ENCODE measurements at places on chromosomes 4 and X.

- ATAC-seq = no peak
These were observed 202.1 kb downstream of the GPC3 start for GRCh38 chrX:133783274-133783673.

GRCh38 chr4:62087706-62088105, 887.6 kb downstream of the ADGRL3 start:
- ATAC-seq = no peak

DNA sequence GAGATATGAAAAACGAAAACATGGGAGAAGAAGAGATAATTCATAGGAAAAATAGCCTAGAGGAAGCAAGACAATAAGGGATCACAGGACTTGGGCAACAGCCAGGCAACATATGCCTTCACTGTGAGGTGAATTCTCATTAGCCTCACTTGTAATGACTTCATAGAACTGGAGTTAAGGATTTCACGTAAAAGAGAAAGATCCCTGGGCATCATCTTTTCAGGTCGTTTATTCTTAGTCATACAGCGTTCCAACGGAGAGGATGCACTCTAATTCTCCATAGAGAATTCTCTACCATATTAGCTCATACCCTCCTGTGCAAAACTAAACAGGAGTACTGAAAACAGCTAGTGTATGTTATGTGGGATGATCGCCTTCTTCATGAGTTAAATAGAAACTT, 1.4 kb downstream of the PRKG2 start:
- no peak for ATAC-seq

GRCh38 chrX:72132456-72132855, 741 bp upstream of the RTL5 start:
- no peak for ATAC-seq

DNA sequence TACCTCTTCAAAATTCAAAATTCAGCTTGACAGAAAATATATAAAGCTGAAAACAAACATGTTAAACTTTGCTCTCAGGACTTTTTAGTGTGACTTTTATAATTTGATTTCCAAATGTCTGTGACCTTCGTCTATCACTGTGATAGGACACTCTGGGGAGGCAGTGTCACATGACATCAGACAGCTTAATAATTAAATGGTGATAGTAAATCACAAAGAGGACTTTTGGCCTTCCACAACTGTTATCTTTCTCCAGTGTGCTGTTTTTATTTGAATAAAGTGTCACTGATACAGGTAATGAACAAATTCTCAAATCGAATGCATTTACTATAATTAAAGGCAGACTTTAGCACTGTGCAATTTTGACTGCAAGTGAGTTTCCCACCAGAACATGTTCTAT, 83.1 kb downstream of the MID1 start:
- no peak for ATAC-seq

DNA sequence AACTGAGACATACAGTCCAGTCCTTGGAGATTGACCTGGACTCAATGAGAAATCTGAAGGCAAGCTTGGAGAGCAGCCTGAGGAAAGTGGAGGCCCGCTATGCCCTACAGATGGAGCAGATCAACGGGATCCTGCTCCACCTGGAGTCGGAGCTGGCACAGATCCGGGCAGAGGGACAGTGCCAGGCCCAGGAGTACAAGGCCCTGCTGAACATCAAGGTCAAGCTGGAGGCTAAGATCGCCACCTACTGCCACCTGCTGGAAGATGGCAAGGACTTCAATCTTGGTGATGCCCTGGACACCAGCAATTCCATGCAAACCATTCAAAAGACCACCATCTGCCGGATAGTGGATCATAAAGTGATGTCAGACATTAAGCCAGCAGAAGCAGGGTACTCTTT, 20.4 kb upstream of the FRMPD3 start:
- no peak for ATAC-seq

DNA sequence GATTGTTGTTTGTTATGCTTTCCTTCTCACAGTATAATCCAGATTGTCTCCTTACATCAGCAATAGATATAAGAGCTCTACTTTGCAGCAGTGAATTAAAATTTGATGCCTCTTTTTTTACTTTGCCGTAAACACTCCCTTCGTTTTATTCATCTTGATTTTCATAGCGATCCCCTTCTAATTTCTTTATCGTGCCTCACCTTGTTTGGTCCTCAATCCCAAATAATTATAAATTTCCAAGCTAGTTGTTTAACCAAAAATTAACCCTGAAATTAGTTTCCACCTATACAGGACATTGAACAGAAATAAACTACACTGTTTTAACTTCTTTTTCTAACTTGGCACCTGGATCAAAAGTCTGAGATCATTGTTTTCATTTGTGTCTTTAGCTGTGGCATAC, 35.1 kb upstream of the GRID2 start:
- no peak for ATAC-seq

GRCh38 chr4:27474691-27475090, 614.0 kb downstream of the STIM2 start:
- ATAC-seq = no peak

DNA sequence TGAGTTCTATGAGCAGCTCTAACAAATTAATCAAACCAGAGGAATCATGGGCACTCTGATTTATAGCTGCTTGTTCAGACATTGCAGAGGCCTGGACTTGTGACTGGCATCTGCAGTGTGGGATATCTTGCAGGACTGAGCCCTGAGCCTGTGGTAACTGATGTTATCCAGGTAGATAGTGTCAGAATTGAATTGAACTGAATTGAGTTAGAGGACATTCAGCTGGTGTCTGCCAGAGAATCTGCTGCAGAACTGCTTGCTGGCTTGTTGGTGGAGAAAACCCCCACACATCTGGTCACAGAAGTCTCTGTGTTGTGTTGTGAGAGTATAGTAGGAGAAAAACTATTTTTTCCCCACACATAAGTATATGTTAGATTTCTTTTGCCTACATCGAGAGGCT, 42.2 kb downstream of the SMIM20 start:
- ATAC-seq = peak; percentile 59

DNA sequence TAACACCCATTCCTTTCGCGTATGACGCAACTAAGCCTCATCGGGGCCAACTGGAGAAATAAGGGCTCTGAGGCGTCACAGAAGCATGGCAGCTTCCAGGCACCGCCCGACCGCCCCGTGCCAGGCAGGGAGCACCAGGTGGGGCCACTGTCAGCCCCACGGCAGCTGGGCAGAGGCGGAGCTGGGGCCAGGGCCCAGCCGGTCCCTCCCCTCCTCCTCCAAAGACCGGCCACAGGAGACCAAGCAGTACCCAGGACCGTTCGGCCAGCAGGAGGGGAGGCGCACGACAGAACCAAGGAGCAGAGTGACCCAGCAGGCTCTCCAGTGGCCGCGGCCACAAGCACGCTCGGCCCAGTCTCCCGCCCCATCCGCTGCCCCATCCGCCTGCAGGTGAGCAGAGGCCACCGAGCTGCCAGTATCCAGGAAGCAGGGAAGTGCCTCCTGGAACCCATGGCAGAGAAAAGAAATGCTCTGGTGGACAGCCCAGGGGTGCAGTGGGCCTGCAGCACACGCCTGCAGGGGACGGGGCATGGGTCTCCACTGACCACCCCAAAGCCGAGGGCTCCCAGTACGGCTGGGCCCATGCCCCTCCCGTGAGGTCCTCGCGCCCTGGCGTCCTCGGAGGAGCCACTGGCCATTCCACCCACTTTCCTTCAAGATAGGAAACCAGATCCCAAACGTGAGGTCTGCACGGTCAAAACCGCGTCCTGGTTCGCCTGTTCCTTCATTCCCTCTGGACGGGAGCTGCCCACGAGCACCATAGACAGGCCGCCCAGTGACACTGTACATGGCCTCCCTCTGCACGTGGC, 9.6 kb downstream of the CTBP1 start:
- no peak for ATAC-seq

GRCh38 chr4:123455360-123455759, 58.8 kb downstream of the SPRY1 start:
- ATAC-seq = no peak

DNA sequence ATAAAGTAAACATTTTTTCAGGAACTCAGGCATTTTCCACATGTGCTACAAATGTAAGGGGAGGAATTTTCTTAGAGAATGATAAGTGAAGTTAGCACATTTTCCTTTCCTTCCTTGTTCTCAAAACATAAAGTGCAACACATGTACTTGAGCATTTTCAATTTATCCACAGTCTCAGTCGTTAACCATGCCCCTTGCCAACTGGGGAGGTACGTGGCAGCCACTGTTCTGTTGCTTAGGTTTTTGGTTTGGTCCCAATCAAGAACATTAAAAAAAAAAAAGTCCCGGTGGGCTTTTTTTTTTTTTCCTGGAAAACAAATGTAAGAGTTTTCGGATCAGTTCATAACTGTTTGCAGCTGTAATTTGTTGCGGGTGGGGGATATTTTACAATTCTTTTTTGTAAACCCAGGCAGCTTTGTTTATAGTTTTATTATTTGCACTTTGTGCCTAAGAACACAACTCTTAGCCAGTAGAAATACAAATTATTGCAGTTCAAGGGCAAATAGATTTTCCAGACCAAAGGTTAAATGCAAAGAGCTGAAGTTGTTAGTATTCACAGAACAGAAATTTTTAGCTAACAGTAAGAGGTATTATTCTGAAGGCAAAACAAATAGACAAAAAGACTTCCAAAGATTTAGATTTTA, 112.1 kb upstream of the NAP1L5 start:
- no peak for ATAC-seq

- no peak for ATAC-seq
These were observed 280.6 kb downstream of the PAPSS1 start for GRCh38 chr4:107439401-107439800.

DNA sequence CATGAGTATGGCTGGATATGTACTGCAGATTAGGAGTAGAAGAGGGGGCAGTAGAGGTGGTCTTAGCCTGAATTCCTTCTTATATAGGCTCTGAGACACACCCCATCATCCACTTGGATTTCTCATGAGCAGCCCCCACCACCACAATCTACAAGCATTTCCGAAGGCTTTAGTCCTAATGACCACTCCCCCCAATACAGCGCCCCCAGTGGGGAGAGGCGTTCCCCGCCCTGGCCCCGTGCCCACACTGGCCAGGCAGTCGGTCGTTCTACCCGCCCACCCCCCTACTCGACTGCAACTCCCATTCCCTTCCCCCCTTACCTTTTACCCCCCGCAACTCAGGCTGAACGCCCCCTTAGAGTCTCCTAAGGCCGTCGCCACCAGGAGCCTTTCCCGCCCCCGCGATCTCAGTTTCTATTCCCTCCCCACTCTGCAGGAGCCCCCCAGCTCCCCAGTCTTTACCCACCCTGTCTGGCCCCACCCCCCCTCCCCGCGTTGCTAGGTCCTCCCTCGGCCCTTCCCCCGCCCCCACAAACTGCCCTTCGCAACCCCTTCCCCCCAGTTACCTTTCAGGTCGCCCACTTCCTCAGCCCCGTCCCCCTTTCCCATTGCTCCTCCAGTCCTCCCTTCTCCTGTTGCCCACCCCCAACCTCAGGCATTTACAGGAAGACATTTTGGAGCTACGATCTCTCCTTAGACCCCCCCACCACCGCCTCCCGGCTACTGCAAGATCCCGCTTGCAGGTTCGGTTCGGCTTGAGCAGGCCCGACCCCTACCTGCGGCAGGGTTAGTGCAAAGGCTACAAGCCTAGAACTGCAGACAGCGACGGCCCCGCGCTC, 468 bp downstream of the ZMYM3 start:
- peak; percentile 3 for ATAC-seq

- no peak for ATAC-seq
These were observed 745.3 kb upstream of the MAGEB2 start for GRCh38 chrX:29470030-29470429.

DNA sequence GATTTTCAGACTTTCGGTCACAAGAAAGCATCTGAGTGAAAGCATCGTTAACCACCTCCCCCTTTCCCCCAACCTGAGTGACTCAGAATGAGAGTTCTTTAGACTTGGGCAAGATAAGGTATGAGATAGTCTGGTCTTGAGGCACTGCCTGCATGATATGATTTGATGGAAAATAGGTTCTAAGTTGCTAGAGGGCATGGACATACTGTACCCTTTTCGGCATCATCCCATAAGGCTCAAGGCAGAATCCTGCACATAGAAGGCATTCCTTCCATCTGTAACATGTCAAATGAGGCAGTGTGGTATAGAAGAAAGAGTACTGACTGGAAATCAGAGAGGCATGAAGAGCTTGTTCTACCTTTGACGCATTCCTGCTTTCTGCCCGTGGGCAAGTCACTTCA, 16.8 kb upstream of the AMOT start:
- ATAC-seq = no peak

DNA sequence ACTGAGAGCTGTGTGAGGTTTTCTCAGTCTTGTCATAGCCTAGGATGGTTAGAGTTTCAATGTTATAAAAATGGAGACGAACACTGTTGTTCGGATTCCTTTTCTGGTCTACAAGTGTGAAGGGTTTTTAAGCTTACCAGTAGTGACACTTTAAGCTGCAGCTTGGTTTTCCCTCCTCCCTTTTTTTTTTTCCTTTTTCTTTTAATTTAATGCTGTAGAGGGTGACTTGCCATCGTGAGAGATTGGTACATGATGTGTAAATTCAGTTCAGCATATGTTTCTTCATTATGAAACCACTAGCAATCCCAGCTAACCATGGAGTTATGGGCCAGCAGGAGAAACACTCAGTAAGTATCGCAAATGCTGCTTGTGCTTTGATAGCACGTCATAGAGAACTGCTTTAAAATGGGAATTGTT, 165.0 kb downstream of the RAPGEF2 start:
- ATAC-seq = peak; percentile 65

DNA sequence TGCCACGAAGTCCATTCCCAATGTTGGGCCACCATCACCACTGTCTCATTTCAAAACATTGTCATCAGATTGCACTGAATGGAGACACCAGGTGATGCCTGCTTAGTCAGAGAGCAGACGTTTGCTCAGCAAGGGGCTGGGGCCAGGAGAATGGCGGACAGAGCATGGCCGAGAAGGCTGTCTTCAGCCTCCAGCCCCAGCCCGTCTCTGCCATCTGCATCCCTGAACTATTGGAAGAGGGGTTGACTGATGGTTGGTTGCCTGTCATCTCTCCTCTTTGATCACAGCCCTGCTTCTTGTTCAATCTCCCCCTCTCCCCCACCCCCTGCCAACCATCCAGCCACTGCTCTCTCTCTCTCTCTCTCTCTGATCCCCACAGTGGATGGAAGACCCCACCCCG, 140.9 kb downstream of the SHOX start:
- ATAC-seq = no peak
